ENCODE measurements at places on chromosomes 5 and 9. TPM values are rescaled to one million over a fixed set of nuclear protein-coding genes. Genes with fewer than 3 reads are reported as not detected.

The PRR7 gene
- 22.2 TPM for total RNA-seq

The GRXCR2 gene
- total RNA-seq: not detected

The CCNB1 gene
- 248 TPM for total RNA-seq

The PAPPA gene
- 3.9 TPM for total RNA-seq

The PCDHGA12 gene
- not detected for total RNA-seq

The CATSPER3 gene
- 0.68 TPM for total RNA-seq

The GFPT2 gene
- 24.4 TPM for total RNA-seq

The ERGIC1 gene
- 159 TPM for total RNA-seq
